Stimulated activated CD4-positive, alpha-beta T cell treated with anti-CD3 and anti-CD28 coated beads, Interleukin-15, amount 100 ng/mL, for 1 hour (primary cell): ENCODE measurements at places on chromosomes 6 and 20.

- DNase-seq = no peak
These were observed 3.6 kb upstream of the TOX2 start for GRCh38 chr20:43911066-43911465.

DNA sequence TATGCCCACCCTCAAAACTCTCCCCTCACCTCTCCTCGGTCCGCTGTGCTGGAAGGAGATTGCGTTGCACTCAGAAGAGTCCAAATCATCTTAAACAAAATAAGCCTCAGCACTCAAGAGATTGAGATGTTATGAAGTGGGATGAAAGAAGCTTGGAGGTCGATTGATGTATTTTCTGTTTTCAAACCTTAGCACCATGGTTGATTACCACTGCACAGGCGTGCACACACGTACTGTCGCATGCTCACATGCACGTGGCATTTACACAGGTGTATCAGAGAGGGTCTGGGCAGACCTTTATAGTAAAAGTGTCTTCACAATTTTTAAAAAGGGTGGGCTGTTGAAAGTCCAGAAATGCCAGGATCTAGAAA, 612 bp upstream of the AGPAT4 start:
- DNase-seq = no peak

DNA sequence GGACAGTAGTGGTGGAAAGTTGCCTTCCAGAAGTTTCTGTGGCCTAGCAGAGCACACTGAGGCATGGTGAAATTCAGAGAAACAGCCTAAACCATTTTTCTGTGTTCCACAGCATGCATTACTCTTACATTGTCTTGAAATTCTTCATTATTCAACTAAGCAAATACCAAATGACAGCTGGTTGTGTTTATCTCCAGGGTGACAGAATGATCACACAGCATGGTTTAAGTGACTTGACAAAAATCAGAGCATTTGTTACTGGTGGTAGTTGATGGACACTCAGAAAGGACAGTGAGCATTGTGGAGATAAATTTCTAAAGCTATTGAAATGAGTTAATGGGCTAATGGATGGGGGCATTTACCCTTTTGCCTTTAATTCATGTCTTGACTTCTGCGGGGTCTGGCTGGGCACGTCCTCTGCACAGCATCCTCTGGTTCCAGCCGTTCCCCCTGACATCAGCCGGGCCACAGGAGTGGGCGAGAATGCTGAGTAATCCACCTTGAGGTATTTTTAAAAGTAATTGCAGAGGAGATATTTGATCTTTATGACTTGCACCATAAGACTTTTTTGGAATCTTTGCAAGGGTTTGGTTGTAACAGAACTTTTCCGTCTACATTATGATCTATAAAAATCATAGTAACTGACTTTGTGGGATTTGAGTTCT, 78.9 kb upstream of the SCP2D1 start:
- no peak for DNase-seq

- no peak for DNase-seq
These were observed at the start of gene L3MBTL1 for GRCh38 chr20:43507150-43508080. Gene L3MBTL1 (plus strand): TSS chr20:43507697. CDS start chr20:43513504, 5,807 bp downstream.
